NCI-H1417 (cell line): ENCODE measurements at places on chromosomes 12 and 14.
A peak's percentile ranks its signal among the peaks of the same experiment; 100 is the strongest.

- DNase-seq = no peak
Observed at GRCh38 chr12:8816448-8817050, 5.9 kb upstream of the A2ML1 start.

DNA sequence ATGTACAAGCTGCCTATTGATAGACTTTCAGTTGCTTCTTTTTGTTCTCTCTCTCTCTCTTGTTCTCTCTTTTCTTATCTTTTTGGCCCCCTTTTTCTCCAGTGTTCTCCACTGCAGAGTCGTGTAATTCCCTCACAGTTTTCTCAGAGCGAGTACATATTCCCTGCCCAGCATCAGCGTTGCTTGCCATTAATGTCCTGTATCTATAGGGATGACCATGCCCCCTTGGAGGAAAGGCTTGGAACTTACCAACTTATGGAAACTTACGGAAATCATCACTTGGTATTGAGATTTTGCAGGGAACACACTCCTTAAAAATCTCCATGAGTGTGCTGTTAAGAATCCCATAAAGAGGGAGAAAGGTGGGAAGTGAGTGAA lies 14.3 kb upstream of the COL2A1 start:
- no peak for DNase-seq

- DNase-seq = no peak
Observed at GRCh38 chr14:90678420-90678819, 137.8 kb downstream of the TTC7B start.

- no peak for DNase-seq
Observed at GRCh38 chr12:32669584-32669983, 9.5 kb upstream of the DNM1L start.

- DNase-seq = no peak
Observed at GRCh38 chr12:4135919-4136605, 137.5 kb upstream of the CCND2 start.

- DNase-seq = peak; percentile 45
Observed at GRCh38 chr14:22314183-22314820, 274.7 kb downstream of the DAD1 start.

DNA sequence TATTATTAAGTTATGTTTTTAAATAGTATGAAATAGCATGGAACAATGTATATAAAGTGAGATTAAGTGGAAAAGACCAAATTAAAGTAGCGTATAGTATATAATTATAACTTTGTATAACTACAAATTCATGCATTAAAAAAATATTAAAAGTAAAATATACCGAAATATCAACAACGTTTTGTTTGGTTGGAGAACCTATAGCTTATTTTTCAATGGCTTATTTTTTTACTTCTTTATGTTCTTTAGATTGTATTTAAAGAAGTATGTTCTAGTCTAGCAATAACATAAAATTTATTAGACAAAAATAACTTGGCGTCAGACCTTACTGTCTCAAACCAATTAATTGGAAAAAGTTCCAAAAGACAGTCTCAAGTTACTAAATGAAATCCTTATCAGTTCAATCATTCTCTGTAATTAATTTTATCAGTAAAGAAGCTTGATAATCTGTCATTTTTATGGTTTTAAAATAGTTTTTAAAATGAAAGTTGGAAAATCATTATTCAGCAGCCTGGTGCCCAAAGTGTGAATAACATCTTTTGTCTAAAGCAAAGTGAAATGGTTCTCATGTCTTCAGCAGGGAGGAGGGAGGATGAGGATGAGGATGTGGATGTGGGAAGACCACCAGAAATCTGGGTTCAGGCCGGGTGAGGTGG lies 46.7 kb downstream of the IRAK3 start:
- DNase-seq = no peak

- no peak for DNase-seq
Observed at GRCh38 chr14:73463411-73463810, 5.1 kb upstream of the NUMB start.

DNA sequence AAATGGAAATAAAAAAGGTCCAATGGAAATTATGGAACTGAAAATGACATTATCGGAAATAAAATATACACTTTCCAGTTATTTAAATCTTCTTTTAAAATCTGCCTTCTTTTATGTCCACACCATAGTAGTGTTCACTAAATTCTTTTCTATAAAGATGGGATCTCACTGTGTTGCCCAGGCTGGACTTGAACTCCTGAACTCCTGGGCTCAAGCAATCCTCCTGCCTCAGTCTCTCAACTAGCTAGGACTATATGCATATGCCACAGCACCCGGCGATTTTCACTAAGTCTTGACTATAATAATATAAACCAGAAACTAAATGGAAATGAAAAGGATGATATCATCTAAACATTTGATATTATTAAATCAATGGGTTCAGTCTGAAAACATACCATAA lies 188.4 kb downstream of the MED13L start:
- no peak for DNase-seq

DNA sequence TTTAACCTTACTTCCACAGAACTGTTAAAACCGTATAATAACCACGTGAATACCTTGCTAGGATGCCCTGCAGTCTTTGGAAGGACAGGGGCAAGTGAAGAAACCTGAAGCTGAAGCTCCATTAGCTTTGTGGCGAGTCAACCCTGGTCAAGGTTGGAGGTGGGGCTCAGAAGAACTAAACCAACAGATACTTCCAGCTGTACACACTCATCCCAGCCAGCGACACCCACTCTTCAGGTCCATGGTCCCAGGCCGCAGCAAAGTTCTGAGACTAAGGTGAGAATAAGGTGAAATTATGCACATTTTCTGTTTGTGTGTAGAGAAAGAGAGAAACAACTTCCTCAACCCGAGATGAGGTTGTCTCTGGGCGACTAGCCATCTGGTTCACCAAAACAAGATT lies 77.6 kb downstream of the NTF3 start:
- no peak for DNase-seq

- no peak for DNase-seq
Observed at GRCh38 chr12:4943938-4944284, 34.2 kb downstream of the KCNA1 start.

GRCh38 chr14:73762375-73762822 lies 48.2 kb upstream of the PNMA1 start:
- DNase-seq = no peak

- no peak for DNase-seq
Observed at GRCh38 chr12:125435871-125436270, 370.6 kb downstream of the AACS start.

DNA sequence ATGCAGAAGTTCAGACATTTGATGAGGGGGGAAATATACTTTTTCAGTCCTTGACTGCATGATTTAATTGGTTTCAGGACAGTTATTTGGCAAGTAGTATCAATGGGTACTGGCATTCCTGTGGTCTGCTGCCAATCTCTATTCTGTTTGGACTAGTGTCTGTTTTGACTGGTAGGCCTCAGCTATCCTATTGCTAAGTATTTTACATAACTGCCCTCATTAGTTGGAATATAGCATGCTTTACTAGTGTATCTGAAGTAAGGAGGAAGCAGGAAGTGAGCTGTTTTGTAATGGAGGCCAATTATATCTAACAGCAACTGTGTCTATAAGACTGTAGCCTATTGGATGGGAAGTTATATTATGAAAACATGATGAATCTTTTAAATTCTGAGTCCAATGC lies 104.3 kb downstream of the FLRT2 start:
- peak; percentile 51 for DNase-seq

DNA sequence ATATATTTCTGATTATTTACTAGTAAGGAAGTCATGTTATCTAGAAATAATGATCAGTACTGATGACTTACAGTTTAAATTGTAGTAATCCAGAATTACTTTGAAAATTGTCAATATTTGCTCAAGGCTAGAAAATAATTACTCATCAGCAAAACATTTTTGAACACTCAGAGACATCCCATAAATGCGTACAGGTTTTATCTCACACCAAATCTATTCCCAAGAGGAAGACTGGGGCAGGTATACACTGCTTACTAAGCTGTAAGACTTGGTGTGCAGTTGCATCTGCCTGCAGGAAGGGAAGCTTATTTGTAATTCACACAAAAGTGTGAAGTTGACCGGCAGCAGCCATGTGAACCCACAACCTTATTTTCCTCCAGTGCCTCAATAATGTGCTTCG lies 146.4 kb downstream of the CCER1 start:
- DNase-seq = peak; percentile 21

DNA sequence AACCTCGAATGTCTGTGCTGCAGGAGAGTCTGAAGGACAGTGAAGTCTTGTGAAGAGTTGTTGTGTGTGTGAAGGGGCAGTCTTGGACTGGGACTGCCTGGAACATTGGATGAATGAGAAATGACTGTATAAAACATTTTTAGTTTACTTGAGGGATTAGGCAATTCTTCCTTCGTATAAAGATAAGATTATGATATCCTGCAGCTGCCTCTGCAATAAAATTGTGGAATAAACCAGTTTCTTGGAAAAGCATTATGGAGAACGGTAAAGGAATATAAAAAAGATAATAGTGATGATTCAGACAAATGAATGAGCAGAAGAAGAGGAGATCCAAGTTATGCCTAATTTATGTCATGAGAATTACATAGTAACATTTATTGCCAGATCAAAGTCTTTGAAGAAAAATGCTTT lies 30.9 kb upstream of the LUM start:
- DNase-seq = no peak

- peak; percentile 10 for DNase-seq
Observed at GRCh38 chr14:59254911-59255545, 66.6 kb downstream of the DAAM1 start.

DNA sequence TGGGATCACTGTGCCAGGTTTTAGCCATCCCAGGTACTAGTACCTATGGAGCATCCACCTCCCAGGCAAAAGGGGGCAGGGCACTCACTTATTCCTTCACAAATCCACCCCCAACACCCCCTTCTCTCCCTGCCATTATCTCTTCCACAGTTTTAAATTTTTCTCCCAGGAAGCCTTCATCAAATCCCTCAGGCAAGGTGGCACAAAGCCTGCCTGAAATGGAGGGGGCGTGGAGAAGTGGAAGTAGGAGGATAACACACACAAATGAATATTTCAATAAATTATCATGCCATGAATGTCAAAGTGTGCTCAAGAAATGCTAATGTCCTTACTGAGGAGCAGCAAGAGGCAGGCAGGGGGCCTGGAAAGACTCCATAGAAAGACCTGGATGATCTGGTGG lies 4.7 kb upstream of the CHST11 start:
- no peak for DNase-seq

GRCh38 chr14:61221906-61222305 lies 59.2 kb downstream of the TMEM30B start:
- DNase-seq = peak; percentile 73

DNA sequence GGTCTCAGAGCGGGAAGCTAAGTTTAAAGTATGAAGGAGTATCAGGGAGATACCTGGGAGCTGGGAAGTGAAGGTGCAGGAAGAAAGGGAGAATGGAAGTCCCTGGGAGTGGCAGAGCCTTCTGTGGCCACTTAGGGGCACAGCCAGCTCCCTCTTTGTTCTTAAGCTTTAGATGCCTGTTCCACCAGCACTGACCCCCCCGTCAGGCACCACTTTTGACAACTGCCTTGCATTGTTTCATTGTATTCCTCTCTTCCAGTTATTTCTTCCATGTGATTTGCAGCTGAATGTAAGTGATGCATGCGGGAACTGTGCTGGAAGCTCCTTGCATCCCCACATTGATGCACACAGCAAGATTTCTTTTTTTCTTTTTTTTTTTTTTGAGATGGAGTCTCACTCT lies 2.6 kb downstream of the GALNT16 start:
- no peak for DNase-seq

DNA sequence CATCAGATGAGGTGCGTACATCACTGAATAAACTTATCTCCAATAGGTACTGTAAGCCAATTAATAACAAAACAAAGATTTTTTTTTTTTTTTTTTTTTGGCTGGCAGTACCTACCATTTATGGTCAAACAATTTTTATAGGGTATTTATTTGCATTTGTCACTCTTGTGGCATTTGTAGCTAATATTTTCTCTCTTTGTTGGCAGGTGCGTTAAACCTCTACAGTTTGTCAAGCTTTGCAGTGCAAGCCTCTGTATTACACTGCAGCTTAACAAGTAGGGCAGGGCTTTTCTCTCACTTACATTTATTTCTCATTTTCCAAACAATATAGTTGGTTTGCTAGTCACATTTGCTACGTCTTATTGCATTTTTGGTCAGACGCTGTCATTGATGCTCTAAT lies 12.3 kb downstream of the PRPF39 start:
- no peak for DNase-seq

GRCh38 chr12:3311027-3311402 lies 180.0 kb upstream of the PRMT8 start:
- peak; percentile 96 for DNase-seq

DNA sequence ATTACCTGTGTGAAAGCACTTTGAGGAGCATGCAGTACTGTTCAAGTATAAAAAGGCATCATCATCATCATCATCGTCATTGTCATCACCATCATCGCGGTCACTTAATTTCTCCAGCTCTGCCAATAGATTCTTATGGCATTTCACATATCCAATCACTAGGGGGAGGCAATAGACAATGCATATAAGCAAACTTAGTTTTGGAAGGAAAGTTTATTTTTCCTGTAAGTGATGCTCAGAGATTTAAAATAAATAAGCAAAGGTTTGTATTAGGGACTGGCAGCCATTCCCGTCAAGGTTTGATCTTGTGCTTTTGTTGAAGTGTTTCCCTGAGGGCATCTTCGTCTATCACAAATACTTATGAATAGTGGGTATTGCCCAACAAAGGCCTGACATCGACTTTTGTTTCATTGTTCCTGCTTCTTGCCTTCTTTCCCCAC lies 127.4 kb downstream of the KTN1 start:
- peak; percentile 78 for DNase-seq

DNA sequence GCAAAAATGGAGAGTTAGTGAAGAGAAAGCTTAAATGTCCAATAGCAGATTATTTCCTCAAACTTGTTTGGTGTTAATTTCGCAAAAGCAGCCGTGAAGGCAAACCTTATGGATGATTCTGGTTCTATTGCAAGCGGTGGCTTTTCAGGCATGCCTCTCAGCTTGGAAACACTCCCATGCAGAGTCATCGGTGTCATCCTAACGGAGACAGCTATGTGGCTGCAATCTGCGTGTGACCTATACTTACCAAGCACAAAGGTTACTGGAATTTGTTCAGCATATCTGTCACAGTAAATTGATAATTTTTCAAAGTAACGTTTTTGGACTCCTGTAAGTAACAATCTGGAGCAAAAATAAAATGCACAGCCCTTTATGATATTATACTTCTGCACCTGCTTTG lies 5.0 kb downstream of the BEST3 start:
- DNase-seq = no peak

- no peak for DNase-seq
Observed at GRCh38 chr12:67966560-67966959, 22.7 kb upstream of the IFNG-AS1 start.

DNA sequence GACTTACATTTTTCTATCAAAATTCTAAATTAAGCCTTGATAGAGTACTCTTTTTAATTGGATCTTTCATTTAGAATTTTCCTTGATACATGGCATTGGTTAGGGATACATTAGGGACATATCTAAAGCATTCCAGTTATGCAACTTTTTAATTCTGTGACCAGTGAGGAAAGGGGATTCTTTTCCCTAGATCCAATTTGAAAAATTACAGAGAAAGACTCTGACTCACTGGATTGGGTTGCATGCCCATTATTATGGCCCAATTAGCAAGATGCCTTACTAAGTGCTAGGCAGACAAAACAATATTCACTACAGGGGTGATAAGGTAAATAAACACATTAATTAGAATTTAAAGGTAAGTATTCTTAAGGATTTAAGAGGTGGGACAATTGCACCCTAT lies 5.2 kb upstream of the RAD52 start:
- DNase-seq = peak; percentile 88

GRCh38 chr12:108890208-108890607 lies 10.3 kb downstream of the DAO start:
- no peak for DNase-seq
